ENCODE measurements at places on chromosomes 7 and 10.

DNA sequence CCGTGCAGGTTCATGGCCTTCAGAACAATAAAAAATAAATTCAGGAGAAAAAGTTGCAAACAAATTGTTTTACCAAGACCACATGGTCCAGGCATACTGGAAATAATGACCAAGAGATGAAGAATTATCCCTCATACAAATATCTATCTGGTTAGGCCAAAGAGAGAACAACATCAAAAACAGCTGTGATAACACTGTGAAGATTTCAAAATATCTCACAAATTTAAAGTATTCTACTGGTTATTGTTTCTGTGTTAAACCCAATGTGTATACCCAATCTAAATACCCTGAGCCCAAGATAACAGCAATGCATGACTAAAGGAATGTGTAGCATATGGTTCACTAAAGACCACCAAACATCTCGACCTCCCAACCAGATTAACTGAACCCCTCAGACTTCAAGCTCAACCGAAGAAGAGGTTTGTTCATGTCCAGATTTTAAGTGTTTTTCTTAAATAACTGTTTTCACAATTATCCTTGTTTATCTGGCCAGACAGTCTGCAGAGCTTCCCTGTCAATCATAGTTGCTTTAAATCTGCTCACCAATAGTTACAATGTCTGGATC lies 10.9 kb downstream of the OR9A2 start:
- DNase-seq: no peak

- DNase-seq: no peak
These were observed 39.3 kb downstream of the RABGEF1 start for GRCh38 chr7:66779669-66780409.

DNA sequence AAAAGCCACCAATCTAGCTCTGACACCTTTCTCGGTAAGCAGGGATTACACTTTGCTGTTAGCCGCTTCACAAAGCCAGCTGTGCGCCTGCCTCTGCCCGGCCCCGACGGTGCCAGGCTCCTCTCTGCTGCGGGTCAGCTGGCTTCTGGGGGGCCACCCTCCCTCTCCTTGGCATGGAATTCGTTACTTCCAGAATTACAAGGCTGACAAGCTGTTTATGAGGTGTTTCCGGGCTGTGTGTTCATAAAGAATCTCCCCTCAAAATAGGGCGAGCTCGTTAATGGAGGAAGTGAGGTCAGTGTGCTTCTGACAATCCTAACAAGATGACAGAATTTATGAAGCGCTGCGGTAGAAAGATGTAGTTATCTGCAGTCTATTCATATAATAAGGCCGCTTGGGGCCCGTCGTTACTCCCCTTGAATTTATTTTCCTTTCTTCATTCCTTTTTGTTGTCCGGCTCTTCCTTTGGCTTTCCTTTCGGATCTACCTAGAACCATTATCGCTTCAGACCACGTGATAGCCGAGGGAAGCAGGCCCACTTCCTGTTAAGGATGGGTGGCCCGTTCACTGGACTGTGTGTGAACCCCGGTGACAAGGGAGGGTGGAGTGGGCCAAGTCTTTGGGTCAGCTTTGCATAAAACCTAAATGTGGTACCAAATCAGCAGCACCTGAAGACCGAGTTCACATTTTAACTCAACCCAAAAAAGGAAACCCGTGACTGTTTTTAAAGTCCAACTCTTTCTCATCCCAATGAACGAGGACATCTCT lies 273.0 kb upstream of the YAE1 start:
- DNase-seq: no peak

- no peak for DNase-seq
These were observed 6.7 kb upstream of the COA1 start for GRCh38 chr7:43735802-43736603.

- no peak for DNase-seq
These were observed 16.5 kb downstream of the AVL9 start for GRCh38 chr7:32511791-32512190.

DNA sequence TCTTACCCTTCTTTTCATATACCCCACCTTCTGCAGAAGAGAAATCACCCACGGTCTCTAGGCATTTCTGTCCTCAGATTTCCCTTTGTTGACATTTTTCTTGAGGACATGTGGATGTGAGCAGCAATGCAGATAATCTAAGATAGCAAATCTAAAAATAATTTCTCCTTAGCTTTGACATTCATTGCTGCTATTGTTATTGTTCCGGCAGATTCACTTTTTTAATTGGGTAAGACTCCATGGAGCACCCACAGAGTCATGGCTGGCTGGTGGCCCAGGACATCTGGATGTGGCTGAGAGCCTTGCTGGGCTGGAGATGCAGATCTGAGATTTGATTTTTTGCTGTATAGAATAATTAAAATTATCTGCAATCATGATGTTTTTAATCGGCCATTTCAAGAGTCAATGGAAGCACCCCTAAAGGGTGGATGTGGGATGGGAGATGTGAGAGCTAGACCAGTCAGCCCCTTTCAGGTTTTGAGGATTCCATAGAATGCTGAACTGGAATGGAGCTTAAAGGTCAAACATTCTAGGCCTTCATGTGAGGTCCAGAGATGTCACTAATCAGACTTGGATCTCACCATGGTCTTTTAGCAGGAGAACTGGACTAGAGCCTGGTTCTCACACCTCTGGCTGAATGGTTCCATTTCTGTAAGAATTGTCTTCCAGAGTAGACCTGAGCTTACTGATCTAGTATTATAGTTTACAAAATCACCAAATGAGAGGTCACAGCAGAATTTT lies 37.5 kb downstream of the TAS2R41 start:
- DNase-seq: no peak

DNA sequence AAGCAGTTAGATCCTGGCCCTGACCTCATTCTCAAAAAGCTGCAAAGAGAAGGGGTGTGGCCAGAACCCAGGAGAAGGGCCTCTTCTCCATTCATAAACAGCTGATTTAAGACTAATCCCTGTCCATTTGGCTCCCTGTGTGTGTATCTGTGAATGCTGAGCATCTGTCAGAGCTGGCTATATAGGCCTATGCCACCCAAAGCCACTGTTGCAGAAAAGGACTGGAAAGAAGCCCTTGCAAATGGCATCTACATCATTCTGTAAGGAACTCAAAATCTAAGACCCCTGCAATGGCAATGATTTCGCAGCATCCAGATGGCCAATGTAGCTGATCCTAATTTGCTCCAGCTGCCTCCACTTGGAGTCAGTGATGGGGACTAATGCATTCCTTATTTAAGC lies 384.5 kb downstream of the KCNMA1 start:
- DNase-seq: no peak

DNA sequence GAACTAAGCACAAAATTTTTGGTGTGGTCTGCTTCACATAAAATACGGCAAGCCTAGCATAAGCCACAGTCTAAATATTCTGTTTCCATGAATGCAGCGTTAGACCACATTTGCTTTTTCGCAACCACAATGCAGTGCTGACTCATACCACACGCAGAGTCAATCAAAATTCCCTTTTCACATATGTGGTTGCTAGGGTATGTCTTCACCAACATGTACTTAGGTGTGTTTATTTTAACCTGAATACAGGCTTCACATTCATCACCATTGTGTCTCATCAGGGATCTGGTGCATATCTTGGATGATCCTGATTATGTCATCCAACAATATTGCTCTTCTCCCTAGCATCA lies 90.8 kb downstream of the CHN2 start:
- DNase-seq: peak; percentile 33

- DNase-seq: no peak
These were observed 376.9 kb upstream of the NRG3 start for GRCh38 chr10:81498011-81498551.

GRCh38 chr7:132328047-132328620 lies 248.1 kb downstream of the PLXNA4 start:
- no peak for DNase-seq

DNA sequence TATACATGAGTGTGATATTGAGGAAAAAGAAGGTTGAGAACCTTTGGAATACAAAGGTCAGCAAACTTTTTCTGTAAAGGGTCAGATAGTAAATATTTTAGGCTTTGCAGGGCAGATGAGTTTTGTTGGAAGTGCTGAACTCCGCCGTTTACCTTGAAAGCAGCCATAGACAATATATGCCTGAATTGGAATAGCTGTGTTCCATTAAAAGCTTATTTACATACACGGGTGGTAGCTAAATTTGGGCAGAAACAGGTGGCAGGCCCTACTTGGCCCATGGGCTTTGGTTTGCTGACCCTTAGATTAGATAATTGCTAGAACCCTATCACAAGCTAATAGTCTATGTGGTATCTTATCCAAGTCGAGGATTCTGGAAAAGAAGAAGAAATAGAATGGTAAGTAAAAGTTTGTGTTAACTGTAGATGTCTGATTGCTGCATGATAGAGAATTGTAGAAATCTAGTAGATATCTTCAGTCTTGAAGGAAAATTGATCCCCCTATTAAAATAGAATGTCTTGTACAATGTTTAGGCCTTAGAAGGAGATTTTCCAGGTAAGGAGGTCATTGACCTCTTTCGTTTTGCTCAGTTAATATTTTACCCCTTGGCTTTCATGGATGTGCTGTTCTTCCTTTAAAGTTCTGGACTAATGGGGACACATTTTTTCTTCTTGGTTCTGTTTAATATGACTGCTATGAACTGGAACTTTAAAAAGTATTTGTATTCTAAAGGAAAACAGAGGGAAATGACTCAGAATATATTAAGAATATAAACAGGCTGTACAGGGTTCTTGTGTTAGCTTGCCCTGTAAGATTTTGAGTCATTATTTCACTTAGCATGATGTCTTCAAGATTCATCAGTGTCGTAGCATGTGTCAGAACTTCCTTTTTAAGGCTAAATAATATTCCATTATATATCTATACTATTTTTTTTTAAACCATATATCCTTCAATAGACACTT lies 8.0 kb downstream of the RBM33 start:
- no peak for DNase-seq

DNA sequence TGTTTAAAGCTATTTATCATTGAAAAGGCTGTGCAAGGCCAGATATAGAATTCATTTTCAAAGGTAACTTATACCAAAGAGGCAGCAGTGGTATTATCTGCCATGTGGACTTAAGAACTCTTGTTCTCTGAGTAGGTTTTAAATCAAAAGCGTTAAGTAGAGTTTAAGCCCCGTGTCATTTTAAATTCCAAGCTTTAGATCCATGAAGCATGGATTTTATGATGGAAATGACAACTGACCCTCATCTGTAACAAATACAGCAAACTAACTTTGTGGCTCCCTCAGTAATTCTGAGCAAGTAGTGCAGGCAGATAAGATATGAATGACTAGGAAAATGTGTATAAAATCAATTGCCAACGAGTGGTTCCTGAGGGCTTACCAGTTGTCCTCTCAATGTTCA lies 247.0 kb downstream of the WDR11 start:
- no peak for DNase-seq

DNA sequence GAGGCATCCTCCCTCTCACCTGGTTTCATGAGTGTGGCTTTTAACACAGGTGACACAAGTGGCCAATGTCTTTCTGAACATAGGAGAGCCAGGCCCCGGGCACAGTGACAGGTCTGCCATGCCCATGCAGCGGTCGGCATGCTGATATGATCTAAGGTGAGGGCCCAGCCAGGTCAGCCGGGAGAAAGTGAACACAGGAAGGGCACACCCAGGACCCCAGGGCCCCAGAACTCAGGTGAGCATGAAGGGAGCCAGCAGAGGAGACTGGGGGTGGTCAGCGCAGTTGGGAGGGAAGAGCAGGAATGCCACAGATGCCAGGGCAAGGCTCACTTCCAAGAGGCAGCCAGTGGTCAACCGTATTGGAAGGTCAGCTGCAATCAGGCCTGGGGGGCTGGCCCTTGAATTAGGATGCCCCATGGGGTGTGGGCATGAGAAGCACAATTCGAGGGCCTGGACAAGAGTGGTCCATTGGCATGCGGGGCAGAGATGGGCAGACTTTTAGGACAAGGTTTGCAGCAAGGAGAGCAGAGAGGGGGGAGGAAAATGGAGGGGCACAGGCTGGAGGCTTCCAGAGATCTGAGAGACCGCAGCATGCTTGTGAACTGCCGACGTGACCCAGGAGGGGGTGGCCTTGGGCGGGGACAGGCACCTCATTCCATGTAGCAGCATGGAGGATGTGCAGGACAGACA lies 3.9 kb upstream of the INPP5A start:
- no peak for DNase-seq

GRCh38 chr7:155594961-155595366 lies 48.6 kb upstream of the CNPY1 start:
- no peak for DNase-seq

GRCh38 chr10:77182803-77183202 lies 454.8 kb downstream of the KCNMA1 start:
- no peak for DNase-seq

GRCh38 chr10:93435621-93436397 lies 46.3 kb downstream of the MYOF start:
- no peak for DNase-seq

DNA sequence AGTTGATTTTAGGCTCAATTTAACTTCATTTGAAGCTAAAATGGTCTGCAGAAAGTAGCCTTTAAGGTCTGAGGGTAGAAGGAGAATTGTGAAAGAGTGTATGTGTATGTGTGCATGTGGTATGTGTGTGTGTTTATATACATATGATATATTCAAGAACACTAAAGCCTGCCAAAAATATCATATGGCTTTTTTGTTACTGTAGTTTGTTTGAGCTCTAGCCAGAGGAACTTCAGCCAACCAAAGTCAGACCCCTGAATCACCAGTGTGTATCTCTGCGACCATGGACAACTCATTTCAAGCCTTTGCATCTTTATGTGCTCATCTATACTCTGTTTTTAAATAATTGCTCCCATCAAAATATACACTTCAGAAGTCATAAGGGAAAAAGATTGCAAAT lies 58.4 kb upstream of the HDAC9 start:
- no peak for DNase-seq

DNA sequence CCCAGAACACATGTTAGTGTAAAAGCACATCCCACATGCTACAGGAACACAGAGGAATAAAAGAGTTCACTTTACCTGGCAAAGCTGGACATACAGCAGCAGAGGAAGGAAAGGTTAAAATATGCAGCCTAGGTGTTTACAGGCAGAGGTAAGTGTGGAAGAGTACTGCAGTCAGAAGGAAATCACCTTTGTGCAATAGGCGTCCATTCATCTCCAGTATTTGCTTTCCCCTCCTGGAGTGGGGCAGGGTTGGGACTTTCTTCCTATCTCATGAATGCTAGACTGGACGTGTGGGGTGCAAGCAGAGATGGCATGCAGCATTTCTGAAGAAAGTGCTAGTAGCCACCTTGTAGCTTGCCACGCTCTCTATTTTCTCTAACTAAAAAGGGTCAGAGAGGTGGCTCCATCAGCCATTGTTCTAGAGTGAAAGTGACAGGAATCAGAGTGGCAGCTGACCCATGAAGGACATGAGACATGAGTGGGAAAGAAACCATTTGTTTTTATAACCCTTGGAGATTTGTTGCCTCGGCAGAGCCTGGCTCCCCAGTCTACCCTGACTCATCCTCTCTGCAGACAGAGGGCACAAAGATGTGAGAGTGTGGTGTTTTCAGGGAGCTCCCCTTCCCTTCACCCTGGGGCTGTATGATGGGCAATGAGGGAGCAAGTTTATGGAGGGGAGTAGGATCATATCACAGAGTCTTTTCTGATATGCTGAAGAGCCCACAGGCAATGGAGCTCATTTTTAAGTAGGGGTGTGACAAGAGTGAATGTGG lies 101.2 kb upstream of the SEC61G start:
- DNase-seq: no peak

- DNase-seq: no peak
These were observed 56.7 kb upstream of the JCAD start for GRCh38 chr10:30116041-30116491.

- no peak for DNase-seq
These were observed 9.6 kb downstream of the UBTD1 start for GRCh38 chr10:97508342-97508741.

GRCh38 chr10:96660297-96660696 lies 60.0 kb downstream of the PIK3AP1 start:
- DNase-seq: no peak

Measured in activated CD8-positive, alpha-beta memory T cell treated with anti-CD3 and anti-CD28 coated beads, Interleukin-2, amount 50 U/mL, for 4 hours (primary cell).